Trophoblast cell (in vitro differentiated cells and primary cell): ENCODE measurements at places on chromosomes 4 and X.

- peak; percentile 28 for DNase-seq
Observed at GRCh38 chr4:121594796-121595526, 101.8 kb downstream of the ANXA5 start.

- peak; percentile 4 for DNase-seq
Observed at GRCh38 chrX:48800574-48801279, 1.1 kb upstream of the HDAC6 start.

GRCh38 chr4:43374216-43374751 is 481.8 kb downstream of the GRXCR1 start:
- DNase-seq = no peak

GRCh38 chr4:25638221-25638601 is 17.4 kb upstream of the SLC34A2 start:
- no peak for DNase-seq

DNA sequence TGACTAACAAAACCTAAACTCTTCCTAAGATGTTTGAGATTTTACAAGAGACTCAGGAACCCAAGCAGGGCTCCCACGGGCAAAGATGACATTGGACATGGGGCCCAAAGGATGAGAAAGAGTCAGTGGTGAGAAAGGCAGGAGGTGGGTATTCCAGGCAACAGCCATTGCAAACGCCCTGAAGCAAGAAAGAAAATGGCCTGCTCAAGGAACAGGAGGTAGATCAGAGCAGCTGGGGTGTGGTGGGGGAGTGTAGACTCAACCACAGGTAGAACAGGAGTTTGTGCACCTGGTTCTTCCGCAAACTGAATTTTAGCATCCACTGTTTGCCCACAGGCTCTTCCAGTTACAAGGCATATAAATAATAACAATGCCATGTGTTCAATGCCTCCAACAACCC is 3.3 kb downstream of the PPP2R2C start:
- DNase-seq = no peak

- peak; percentile 41 for DNase-seq
Observed at GRCh38 chrX:135973025-135973547, 702 bp downstream of the MMGT1 start.

GRCh38 chrX:113743069-113743468 is 840.8 kb upstream of the HTR2C start:
- no peak for DNase-seq

DNA sequence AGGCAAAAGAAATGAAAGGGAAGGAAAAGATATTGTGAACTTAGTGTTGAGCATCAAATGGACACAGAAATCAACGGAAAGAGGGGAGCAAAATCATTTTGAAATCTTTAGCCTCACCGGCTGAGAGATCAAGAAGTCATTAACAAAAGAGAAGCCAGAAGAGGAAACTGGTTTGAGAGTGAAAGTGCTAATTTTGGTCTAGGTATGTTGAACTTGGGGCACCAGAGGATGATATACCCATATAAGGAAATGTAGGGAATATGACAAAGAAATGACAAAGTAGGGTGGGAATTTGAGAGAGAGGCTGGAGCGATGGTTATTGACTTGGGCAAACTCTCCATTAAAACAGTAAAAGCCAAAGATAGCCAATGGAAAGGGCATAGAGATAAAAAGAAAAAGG is 183.4 kb upstream of the ATOH1 start:
- no peak for DNase-seq

DNA sequence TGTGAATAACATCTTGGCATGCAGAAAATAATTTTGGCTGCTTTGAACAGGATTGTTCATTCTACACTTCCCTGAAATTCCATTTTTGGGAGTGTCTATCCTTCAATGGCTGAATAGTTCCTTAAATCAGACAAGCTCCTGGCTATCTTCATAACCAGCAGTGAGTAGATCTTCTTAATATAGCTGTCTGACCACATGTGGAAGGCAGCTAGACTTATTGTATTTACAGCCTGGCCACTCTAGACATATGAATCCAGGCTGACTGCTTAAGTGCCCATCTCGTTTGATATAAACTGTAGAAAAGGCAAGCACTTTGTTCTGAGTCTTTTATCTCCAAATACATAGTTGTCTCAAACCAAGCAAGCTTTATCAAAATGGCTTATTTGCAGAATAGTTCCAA is 40.0 kb downstream of the PWWP3B start:
- no peak for DNase-seq

DNA sequence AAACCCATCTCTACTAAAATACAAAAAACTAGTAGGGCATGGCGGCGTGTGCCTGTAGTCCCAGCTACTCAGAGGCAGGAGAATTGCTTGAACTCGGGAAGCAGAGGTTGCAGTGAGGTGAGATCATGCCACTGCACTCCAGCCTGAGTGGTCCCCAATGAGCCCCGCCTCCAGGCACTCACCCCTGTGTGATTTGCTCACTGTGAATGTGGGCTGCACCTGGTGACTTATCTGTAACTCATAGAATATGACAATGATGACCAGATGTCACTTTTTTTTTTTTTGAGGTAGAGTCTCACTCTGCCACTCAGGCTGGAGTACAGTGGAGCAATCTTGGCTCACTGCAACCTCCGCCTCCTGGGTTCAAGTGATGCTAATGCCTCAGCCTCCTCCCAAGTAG is 49.0 kb upstream of the HOPX start:
- DNase-seq = no peak

DNA sequence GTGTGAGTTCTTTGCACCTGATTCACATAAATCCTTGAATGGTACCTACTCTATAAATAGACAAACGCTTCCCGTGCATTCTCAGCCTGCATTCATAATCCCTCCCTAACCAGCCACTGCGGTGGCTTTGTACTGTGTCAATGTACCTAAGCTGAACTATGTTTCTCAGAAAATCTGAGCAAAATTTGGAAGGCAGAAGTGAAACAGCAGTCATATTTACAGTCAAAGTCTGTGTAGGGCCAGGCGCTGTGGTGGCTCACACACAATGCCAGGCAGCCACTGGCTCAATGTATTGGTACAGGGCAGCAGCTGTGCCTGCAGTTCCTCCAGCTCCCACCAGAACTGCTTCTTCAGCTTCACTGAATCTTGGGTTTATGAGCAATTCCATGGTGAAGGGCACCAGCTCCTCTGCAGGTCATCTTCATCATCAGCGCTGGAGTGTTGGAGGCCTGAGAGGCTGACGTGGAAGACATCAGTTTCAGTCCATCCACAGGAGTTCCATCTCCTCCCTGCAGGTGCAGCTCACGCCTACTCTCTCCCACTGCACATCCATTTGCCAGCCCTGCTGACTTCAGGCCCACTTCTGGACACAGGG is 32.3 kb upstream of the IRF2 start:
- no peak for DNase-seq

DNA sequence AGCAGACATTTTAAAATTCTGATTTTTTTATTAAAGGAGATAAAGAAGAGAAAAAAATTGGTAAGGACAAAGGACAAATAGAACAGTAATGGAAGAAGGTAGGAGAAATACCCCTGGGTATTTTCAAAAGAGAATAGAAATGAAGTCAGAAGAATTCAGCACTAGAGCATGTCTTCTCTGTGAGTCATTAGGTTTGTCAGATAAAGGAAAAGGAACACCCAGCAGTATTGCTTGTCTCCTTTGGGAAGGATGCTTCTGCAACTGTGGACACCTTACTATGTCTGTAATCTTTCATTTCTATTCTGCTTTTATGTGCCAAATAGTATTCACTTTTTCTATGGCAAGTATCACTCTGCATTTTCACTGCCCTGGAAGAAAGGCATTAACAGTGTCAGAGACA is 24.0 kb upstream of the PCDH7 start:
- DNase-seq = no peak

- no peak for DNase-seq
Observed at GRCh38 chr4:186657764-186658163, 65.9 kb downstream of the FAT1 start.

DNA sequence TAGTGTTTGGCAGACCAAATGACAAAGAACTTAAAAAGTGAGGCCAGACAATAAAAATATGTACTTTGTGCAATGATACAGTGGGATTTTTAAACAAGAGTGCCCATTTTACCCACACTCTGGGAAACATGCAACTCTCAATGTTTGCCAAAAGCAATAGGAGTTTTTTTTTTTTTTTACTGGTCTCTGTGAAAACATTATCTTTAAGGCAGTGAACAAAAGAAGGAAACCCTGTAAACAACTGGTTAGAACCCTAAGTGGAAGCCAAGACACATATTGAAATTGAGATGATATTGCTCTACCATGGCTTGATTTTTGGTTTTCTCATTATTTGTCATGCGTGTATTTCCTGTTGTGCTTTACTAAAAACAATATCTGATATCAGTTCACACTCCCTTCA is 67.2 kb upstream of the PPP3CA start:
- no peak for DNase-seq

GRCh38 chr4:82640540-82640939 is 78.8 kb upstream of the TMEM150C start:
- DNase-seq = no peak

GRCh38 chrX:118066867-118067515 is 49.6 kb downstream of the KLHL13 start:
- no peak for DNase-seq

GRCh38 chrX:151030845-151031244 is 47.7 kb downstream of the HMGB3 start:
- no peak for DNase-seq

GRCh38 chrX:152306331-152306730 is 144.8 kb downstream of the GABRA3 start:
- no peak for DNase-seq

DNA sequence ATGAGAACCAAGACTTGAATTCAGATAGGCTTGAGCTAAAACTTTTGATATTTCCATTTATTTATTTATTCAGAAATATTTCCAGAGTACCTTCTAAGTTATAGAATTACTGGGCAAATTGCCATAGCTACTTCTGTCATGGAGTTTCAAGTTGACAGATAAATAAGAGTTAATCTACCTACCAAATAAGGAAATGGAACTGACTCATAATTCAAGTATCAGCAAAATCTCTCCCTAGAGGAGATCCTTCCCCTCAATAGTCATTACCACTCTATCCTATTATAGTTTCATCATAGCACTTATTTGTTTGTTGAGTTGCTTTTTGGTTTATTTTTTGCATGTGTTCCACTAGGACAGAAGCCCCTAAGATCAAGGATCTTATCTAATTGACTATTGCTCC is 48.8 kb upstream of the CCSER1 start:
- DNase-seq = no peak

- DNase-seq = no peak
Observed at GRCh38 chr4:152947311-152947710, 11.2 kb downstream of the FHDC1 start.

DNA sequence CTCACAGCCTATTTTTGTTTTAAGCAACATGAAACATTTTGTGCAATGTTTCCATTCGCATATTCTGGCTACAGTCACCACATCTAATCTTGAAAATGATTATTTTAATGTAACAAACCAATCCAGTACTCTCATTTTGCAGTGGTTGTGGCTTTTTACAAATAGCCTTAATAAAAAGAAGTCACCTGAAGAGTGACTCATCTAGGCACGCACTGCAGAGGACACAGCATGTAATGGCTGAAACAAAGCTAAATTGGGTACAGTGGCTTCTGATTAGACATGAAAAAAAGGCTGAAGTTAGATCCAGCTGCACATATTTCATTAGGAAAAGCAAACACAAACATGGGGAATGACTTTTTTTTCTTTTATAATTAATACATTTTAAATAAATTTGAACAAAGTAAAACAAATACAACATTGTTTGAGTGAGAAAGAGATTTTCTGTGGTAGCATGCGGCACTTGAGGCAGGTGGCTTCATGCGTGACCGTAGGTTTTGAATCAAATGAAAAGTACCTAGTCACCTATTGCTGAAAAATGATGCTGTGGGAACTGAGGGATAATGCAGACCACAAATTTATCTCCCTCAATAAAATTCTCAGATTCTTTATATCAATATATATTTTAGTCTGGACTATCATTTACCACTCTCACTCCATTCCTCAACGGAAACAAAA is 240.8 kb upstream of the DDX53 start:
- DNase-seq = no peak

DNA sequence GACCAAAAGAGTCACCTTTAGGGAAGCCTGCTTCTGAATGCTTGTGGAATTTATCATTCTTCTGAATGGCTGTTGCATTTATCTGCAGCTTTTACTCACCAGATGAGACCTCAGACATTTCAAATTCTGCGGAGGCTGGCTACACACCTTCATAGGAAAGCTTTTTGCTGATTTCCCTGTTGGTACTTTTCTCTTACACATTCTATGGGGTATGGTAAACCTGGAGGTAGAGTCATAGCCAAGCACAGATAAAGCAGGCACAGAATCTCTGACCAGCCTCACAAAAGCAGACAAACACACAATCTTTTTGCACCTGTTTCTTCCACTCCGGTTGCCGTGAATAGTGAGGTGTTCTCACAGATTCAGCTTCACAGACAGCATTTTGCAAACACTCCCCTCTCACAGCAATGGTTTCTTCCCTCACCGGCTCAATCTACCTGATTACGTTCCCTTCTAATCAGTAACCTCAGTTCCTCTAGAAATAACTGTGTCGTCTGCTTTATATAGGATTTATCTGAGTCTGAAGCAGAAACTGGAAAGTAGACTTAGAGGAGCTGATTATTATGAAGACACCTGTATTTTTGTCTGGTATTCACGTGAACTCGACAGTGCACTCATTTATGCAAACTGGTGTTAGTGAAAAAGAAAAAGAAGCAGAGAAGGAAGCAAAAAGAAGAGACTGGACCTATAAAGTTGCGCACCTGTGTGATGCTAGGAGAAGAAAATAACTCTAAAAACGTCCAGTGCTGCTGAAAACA is 83.1 kb downstream of the DMD start:
- DNase-seq = no peak

GRCh38 chr4:113221990-113222389 is 172.5 kb downstream of the ANK2 start:
- peak; percentile 1 for DNase-seq

DNA sequence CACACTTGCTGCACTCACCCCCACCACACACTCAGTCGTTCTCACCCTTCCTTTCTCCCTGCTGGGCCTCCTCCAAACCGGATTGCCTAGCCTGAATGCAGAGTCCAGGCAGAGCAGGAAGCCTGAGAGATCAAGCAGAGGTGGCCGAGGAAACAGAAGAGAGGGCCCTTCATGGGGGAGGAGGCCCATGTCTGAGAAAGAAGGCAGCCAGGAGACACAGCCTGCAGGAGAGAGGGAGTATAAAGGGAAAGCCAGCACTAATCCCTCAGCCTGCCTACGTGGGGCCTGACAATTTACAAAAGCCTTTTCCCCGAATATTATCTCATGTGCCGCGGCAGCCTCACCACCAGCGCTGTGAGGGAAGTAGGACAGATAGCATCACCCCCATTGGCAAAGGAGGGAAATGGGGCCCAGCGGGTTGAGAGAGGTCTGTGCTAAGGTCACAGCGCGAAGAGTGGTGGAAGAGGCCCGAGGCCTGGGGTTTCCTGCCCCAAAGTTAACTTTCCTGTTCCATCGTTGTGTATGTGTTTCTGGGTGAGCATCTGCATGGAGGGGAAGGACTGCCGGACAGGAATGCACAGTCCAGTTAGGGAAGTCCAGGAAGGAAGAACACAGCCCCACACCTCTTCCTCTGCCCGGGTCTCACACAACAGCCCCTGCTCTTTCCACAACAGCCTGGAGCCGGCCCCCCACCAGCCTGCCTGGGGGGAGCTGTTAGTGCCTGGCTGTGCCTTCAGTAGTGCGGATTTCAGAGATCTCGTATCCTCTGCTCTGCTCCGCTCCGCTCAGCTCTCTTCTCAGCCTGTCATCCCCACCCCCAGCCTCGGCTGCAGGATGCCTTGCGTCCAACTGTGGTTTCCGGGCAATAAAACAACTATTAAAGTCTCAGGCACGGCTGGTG is 50.9 kb upstream of the BCOR start:
- no peak for DNase-seq

GRCh38 chrX:13868591-13868990 is 51.7 kb upstream of the GPM6B start:
- DNase-seq = peak; percentile 38

- no peak for DNase-seq
Observed at GRCh38 chr4:120824946-120825345, 97.6 kb downstream of the PRDM5 start.
